LHCN-M2 (cell line): ENCODE measurements at places on chromosomes 11 and 22. TPM values are rescaled to one million over a fixed set of nuclear protein-coding genes. Genes with fewer than 3 reads are reported as not detected.

DNA sequence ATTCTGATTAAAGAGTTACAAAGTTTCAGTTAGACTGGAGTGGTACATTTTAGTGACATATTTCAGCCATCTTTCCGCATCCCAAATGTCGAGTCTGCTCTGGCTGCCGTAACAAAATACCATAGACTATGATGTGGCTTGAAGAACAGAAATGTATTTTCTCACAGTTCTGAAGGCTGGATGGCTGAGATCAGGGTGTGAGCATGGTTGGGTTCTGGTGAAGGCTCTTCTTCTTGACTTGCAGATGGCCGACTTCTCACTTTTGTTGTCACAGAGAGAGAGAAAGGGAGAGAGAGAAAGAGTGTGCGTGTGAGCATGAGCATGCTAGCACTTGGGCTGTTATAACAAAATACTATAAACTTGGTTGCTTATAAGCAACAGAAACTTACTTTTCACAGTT, 335.4 kb upstream of the RAG2 start:
- DNase-seq: no peak

DNA sequence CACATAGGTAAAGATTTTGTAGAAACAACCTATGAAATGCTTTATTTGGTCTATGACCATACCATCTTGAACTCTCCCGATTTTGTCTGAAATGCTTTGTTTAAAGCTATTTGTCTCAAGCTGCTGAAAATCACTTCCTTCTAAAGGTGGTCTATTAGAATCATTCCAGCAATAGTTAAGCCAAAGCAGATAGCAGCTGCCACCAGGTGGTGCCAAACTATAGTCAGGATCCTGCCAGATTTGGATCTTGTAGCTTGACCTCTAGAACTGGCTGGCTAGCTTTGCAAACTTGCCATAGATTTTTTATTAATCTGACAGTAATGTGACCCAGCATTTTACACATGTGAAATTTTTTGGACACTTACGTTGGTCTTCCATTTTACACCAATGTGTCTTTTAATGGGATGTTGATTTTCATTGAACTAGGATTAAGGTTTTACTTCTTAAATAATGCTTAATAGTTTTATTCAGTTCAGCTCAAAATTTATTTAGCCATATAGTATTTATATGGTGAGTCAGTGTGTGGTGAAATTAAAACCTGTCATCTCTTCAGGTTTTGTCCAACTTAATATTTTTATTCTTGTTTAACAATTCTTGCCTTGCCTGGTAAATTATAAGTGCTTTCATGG, 19.7 kb downstream of the CTR9 start:
- DNase-seq: peak; percentile 46

The VPREB3 gene
- total RNA-seq: not detected in 2 replicates

DNA sequence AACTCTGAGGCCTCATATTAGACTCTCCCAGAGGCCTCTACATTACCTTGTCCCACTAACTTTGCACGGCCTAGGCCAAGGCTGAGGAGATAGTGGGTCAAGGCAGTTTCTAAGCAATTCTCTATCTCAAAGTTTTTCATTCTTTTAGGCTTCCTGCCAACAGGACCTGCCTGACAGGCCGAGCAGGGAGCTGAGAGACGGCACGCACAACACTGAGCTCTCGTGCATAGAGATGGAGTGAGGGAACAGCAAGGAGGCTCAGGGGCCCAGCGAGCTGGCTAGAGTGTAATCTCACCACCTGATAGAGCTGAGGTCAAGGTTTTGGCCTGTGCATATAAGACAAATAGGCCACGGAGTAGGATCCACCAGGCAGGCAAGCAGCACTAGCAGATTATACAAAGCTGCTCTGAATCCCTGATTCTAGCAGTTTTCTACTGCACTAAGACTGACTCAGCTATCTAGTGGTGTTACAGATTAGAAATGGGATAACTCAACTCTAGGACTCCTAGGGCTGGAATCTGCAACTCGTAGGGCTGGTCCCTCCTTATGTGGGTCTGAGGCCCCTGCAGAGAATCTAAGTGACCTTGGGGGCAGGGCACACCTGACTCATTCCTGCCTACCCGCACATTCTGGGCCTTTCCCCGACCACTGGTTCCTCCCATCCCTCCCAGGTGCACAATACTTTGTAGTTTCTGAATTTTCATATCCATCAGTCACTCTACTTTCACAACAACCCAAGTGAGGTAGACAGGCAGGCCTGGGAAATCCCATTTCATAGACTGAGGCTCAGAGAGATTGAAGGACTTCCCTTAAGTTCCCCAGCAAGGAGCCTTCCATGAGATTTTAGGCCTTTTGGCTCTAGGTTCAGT, 1.7 kb downstream of the CYB5R2 start:
- no peak for DNase-seq

DNA sequence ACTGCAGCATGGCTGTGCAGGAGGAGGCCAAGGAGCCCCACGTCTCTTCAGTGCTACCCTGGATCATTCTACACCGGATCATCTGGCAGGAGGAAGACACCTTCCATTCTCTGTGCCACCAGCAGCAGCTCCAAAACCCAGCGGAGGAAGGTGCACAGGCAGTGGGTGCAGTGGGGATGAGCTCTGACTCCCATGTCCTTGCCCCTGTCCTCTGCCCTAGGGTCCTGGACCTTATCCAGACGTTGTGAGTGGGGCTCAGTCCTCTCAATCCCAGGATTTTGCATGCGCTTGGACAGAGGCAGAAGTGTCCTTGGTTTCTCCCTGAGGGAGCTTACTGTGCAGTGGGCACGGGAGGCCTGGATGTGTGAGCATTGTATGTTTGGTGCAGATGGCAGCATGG, 61.3 kb downstream of the CABIN1 start:
- no peak for DNase-seq

- no peak for DNase-seq
Observed at GRCh38 chr22:37137903-37138665, 11.6 kb downstream of the IL2RB start.

GRCh38 chr11:131468565-131468964, 98.2 kb downstream of the NTM start:
- DNase-seq: no peak

DNA sequence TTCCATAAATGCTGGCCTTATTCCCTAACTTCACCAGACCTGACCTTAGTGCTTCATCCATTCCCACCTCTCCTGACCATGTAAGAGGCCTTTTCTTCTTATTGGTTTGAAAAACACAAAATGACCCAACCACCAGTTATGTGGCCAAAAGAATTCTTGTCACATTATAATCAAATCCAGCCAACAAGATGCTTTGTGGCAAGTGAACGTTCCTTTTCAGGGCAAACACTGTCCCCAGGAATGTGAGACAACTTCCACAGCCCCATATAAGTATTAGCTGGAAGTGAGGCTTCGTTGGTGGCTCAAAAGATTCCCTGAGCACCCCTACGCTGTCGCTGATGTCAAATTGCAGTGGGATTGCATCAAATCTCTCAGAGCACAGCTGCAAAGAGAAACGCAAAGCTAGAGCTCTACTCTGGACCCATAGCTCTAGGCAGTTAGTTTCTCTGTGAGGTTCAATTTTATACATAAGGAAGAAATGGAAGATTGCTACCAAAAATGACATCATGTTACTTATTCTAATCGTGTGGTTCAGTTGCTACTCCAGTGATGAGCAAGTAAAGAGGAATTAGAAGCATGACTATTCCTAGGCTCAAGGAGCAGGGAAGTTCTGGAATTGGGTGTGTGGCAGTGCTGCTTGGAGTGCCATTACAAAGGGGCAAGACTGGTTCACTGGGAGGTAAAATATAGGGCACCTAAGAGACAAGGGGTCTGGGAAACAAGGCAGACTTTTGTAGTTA, 26.1 kb downstream of the GLYATL1 start:
- DNase-seq: peak; percentile 14

DNA sequence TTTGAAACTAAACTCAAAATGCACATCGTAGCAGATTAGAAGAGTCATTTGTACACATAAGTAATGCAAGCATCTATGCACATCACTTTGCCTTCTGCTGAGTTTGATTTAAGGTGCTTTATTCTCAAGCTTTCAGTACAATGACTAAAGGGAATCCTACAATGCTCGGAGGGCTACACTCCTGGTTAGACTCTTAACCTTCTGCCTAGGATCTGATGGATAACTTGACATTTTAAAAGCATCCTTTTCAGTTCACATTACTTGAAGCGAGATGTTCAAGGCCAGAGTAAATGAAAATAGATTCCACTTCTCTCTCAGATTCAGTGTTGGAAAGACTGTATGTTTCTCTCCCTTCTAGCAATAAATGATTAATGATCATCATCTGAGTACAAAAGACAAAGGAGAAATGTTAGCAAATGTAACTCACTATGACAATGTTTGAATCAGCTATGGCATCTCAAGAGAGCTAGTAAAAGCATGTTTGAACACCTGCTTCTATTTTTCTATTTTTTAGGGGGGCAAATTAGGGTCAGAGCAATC, 259.2 kb upstream of the ANO3 start:
- DNase-seq: no peak

The TSKU gene
- 22.6 and 31.4 TPM in 2 replicates for total RNA-seq

DNA sequence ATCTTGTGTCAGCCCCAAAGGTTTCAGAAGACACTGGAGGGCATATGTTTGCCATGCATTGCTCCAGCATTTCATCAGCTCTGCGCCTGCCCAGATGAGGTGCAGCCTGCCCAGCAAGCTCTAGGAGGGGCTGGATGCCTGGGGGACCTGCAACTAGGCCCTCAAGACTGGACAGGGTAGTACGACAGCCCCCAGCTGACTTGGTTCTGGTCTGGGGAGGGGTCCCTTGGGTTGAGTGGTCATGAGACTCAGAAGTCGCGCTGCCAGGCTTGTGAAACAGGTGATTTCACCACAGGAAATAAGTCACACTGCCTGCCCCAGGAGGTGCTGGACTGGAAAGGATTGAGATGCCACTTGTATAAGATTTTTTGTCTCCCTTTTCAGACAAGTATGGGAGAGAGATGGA, 23.4 kb downstream of the TPBGL start:
- no peak for DNase-seq

The DMC1 gene
- 2.8 and 20.8 TPM in 2 replicates for total RNA-seq

DNA sequence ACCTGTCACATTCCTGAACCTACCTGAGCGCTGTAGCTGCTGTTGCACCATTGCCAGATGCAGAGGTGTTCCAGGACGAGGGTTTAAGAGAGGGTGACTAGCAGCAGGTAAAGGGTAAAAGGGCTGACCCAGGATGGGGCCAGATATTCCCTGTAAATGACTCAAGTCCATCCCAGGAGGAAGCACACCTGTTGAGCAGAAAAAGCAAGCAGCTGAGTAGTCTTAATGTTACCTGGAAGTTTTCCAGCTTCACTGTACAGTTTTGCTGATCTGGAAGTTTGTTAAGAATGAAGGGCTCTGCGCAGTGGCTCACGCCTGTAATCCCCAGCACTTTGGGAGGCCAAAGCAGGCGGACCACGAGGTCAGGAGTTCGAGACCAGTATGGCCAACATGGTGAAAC, 41.3 kb downstream of the DRG1 start:
- peak; percentile 6 for DNase-seq

The OR9Q2 gene
- total RNA-seq: not detected in 2 replicates

The CD3E gene
- total RNA-seq: not detected in 2 replicates

DNA sequence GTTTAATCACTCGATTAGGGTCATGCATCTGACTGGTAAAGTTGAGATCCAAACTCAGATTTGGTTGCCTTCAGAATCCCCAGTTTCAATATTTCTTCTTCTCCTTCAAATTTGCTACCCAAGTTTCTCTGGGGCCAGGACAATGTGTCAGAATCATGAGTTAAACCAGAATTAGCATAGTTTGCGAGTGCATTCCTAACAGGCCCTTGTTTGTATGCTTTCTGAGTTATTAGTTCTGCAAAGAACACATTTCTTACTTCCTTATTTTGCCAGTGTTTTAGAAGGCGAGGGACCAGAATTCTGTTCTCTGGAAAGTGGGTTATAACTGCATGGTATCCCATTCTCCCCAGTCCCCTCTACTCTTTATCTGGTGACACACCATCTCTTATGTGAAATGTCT, 112.0 kb downstream of the ARL14EP start:
- DNase-seq: no peak

DNA sequence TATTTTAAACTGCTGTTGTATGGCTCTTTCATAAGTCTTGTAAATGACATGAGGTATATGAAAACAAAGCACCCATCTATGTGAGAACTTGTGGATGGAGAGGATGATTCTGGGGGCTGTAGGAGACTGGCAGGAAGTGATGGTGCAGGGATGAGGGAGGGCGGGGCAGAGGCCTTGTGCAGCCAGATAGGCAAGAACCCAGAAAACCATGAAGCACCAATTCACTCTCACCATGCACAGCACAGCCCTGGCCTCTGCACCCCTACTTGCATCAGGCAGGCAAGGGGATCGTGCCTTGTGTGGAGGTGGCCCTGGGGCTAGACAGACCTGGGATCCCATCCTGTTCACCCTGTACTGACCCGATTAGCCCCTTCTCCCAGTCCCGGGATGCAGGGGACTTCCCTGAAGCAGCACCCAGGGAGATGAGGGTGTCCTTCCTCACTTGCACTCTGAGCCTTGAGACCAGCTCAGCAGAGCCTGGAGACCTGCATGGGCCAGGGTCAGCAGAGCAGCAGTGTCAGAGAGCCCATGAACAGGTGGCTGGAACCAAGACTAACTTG, 85.5 kb downstream of the MORC2 start:
- DNase-seq: no peak

DNA sequence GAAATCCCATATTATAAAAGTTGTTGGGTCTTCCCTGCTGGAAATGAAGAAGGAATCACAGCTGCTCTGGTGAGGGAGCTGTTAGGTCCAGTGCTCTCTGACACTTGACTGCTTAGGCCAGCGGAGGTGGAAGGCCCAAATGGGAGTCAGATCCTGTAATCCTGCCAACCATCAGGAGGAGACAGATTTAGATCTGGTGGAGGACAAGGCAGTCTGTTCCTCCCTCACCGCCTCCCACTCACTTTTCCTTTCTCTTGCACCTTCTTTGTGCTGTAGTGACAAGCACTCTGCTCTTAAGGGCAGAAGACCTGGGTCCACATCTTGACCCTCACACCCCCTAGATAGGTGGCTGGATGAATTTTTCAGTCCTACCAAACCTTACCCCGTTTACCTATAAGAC, 59.7 kb upstream of the CHST1 start:
- DNase-seq: no peak

DNA sequence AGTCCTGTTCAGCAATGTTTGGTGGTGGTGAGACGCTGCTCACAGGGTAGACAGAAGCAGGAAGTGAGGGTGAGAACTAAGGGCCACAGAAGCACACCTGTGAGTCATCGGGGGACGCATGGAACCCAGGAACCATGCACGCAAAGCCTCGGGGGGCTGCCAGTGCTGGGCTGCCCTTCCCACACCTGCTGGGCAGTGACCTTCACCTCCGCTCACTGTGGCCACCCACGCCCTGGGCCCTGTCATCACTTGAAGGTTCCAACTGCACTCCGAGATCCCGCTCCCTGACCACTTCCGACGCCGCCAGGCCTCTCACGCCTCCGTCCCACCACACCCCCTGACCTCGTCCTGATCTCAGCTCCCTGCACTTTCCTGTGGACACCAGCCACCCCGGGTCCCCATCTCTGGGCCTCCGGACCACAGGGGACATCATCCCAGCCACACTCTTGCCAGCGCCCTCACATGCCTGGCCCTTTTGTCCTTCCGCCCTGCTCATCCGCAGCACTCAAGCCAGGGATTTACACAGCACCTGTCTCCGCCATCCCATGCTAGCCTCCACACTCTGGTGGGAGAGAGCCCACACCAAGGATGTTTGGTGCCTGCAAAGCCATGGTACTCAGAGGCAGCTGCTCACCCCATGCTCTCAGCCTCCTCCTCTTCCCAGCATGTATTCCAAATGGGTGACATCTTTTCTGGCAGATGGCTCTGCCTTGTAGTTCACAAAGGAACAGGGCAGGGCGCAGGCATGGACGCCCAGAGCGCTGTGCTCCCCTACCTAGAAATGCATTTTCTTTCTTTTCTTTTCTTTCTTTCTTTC, 23.1 kb upstream of the ATXN10 start:
- no peak for DNase-seq
